Midbrain (tissue), 1 donor: ENCODE measurements at places on chromosomes 1 and 21.

DNA sequence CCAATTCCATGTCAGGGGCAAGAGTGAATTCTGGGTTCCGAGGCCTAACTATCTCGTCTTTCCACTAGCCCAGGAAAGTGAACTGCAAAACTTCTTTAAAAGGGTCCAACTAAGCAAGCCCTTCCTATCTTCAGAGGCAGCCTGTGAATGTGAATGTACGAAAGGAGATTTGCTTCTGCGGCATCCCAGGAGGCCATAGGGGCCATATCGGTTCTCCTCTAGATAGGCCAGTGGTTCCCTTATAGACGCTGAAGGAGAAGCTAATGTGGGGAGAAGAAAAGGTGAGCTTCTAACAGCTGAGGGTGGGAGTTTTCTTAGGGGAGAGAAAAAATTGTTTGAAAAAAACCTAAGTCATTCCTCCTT is 128.0 kb upstream of the C1orf174 start:
- no peak for DNase-seq

- DNase-seq, result no peak
Observed at GRCh38 chr1:158007667-158008386, 14.4 kb downstream of the KIRREL1 start.

DNA sequence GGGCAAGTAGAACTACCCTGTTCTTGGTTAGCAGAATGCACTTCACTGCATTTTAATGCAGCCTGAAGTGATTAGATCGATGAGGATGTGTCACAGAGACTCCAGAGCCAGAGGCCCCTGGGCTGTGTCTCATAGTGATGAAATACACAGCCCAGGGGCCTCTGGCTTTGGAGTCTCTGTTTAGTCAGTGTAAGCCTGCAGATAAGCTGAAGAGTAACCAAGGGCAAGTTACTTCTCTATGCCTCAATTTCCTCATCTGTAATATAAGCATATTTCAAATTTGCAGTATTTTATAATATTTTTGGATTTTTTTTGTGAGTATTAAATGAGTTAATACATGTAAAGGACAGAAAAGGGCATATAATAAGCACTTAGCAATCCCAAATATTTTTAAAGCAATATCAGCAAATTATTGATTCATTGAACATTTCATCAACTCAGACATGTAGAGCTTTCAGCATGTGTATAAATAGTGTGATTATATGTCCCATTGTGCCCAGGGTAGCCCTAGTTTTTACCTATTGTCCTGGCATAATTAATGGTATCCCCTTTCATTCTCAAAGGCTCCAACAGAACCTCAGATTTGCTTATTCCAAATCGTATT is 23.6 kb upstream of the APOBEC4 start:
- DNase-seq, result no peak

DNA sequence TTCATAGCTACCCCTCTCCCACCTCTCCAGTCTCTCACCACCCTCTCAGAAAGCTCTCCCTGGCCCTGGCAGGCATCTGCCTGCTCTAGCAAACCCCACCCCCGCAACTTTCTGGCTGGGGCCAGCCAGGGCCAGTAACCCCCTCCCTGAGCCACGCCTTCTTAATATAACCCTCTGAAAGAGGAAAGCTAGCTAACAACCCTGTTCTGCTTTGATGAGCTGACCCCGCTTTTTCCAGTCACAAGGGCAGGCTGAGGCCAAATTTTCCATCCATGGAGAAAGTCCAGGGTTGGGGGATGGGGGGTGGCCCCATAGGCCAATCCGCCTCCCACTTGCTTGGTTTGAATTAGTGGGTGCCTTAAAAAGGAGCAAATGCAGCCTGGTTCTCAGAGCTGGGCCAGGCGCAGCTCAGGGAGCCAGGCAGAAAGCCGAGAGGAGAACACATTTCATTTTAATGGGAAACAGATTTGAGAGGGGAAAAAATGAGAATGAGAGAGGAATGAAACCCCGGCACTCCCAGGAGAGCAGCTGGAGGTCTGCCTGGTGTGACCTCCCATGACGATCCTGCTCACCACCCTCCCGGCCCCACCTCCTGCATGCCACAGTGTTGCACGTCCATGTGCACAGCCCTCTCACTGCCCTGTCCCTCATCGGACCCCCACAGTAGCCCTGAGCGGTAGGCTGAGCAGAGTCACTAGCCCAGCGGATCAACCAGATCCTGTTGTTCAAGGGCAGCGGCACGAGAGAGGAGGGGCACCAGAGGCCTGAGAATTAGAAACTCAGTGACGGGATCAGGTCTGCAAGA is 62.3 kb downstream of the OPTC start:
- DNase-seq, result no peak

DNA sequence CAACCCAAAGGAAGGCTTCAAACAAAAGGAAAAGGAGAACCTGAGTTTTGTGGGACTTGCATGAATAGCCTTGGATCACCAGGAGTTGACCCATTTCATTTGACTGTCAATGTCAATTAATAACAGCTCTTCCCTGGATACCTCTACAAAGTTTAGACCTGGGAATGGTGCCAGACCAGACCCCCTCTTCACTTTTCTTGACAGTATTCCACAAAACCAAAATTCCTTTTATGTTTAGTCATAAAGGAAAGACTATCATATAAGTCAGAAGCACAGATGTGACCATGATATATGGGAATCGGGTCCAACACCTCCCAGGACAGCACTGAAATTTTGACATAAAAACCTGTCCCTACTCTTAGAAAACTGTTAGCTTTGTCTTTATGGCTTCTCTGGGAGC is 191.8 kb downstream of the LYPLAL1 start:
- no peak for DNase-seq

GRCh38 chr1:33045246-33045645 is 8.6 kb upstream of the AK2 start:
- no peak for DNase-seq

GRCh38 chr1:56696663-56697062 is 51.5 kb downstream of the PRKAA2 start:
- no peak for DNase-seq

- no peak for DNase-seq
Observed at GRCh38 chr1:3671371-3672180, 19.3 kb downstream of the TP73 start.

- peak; percentile 18 for DNase-seq
Observed at GRCh38 chr1:86913399-86913895, 479 bp downstream of the SELENOF start.

DNA sequence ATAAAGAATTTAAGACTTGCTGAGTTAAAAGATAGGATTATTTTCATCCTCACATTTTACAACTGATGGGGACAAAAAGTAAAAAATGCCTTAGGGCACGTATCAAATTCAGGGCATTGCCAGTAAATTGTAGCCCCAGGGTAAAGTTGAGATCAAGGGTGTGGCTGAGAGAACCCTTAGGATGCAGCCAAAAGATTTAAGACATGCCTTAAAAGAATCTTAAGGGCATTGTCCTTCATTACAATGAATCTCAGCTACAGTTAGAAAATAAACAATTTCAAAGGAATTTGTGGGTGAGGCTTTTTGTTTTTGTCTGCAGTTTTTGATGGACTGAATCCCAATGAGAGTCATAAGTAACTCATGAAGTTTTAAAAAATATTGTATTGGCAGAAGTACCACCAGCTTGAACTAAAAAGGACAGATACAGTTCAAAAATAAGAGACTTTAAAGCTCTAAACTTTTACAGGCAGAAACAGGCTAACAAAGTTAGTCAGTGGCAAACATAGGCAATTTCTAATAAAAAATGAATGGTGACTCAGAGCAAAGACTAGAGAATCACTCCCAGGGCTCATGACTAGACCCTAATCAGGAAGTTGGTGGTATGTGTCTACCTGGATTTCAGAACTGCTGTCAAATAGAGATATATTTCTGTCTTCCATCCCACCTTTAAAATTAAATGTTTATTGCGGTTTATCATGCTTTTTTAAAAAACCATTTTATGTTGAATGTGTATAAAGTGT is 165.1 kb upstream of the SNX7 start:
- DNase-seq, result no peak

DNA sequence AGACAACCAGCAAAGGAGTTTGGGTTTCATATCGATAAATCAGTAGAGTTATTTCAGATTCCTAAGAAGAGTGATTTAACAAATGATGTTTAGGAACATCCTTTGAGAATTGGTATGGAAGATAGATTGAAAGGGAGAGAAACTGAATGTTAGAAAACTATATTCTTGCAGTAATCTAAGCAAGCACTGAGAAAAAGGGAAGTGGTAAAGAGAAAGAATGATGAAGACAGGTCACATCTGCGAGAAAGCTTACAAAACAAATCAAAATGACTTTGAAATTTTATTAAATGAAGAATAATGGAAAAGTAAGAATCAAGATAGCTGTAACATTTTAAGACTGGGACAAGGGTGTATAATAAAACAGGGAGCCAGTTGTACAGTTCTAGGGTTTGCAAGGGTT is 177.0 kb downstream of the HS2ST1 start:
- no peak for DNase-seq

DNA sequence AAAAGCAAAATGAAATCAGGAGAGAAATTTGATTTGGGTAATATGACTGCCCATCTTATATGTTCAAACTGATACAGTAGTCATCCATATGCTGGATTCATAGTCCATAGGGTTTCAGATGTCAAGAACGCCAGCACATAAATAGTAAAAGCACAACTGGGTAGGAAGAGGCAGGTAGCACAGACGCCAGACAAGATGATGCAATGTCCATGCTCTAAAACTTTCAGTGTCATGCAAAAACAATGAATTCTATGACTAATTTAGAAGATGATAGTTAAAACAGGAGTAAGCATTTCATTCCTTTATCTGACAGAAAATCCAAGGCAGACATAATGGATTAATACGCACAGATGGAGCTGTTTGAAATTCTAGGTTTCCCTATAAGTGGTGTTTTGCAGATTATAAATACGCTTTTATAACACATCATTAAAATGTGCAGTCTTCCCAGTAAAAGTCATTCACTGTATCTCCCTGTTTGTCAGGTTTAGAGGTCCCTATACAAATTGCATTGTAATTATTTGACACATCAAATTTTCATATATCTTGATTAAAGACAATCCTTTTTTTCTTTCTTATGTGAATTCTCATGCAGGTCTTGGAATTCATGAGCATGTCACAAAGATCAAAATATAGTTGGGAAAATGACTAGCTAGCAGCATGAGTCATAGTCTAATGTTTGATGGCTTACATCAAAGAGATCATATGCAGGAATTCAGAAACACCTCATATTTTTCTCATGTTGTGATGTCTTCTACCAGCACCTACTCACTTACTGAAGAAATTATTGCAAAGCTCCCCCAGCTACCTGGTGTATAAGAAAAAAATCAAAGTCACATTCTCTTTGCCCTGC is 139.9 kb downstream of the DSCAM start:
- no peak for DNase-seq

DNA sequence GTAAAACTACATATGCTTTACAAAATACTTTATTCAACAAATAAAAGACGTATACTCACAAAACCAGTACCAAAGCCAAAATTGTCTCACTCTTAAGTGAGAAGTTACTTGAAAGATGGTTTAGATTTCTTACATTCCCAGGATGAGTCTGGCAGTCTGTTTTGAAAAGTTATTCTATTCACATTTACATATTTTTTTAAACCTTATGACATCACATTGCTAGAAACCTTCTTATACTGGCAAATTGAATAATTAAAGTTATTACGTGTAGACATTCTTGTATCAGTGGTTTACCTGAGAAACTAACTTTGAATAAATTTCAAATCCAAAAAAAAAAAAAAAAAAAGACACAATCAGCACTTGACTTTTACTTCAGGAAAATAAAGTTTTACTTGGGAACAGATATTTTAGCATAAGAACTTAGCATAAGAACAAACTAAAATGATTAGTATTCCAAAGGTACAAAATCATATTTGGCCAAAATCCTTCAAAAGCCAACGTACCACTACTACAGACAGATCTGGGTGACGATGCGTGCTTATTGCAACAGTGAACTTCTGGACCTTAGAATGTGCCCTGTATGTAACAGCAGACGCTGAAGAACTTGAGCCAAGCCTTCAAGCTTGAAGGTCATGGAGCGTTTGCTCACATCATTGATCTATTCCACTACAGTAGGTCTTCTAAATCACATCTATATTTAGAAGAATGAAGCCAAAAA is 2.5 kb downstream of the CDC42BPA start:
- peak; percentile 51 for DNase-seq

- no peak for DNase-seq
Observed at GRCh38 chr1:89974256-89974655, 20.7 kb upstream of the ZNF326 start.

DNA sequence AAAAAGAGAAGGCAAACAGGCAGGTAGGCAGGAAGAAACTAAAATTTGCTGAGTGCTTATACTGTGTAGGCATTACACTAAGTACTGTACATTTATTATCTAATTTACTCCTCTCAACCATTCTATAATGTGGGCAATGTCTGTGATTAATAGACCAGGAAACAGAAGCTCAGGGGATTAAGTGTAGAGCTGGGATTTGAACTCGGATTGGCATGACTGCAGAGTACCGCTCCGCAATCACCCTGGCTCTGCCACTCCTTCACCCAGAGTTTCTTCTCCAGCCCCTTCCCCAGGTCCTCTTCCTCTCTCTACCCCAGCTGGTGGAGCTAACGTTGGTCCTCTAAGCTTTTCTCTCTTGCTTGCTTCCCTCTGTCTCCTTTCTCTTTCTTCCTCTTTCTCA is 11.5 kb upstream of the S100A2 start:
- DNase-seq, result no peak

DNA sequence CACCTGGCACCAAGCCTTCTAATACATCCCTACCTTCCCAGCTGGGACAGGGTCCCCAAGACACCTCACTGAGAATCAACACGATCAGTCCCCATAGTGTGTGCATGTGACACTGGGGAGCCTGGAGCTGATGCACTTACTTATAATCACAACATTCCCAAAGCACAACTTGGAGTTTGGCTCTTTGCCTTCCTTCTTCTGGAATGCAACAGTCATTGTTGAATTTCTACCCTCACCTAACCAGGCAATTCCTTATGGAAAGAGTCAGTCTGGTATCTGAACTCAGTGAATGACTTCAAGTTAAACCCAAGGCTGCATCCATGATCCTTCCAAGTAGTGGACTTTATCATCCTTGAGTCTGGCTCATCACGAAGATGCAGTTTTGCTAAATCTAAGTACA is 86.1 kb downstream of the DSCAM start:
- DNase-seq, result no peak

- peak; percentile 46 for DNase-seq
Observed at GRCh38 chr1:235917267-235917811, 50.6 kb upstream of the LYST start.

GRCh38 chr1:21229246-21230000 is 52.7 kb upstream of the EIF4G3 start:
- no peak for DNase-seq

DNA sequence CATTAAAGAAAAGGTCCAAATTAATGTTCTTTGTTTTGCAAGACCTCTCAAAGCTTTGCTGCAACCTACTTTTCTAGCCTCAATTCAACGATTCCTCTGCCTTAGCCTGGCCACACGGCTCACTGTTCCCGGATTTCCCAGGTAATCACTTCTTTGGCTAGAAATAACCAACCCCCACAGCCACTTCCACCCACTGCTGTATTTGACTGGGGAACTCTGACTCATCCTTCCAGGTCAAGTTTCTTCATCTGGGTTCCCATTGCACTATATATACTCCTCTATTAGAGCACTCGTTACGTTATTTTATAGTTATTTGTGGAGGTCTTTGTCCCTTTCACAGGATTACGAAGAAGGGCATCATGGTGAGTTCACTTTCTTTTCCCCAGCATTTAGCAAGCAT is 185.9 kb downstream of the CACNA1E start:
- no peak for DNase-seq
